ENCODE measurements at places on chromosomes 7 and 10. TPM values are rescaled to one million over a fixed set of nuclear protein-coding genes. Genes with fewer than 3 reads are reported as not detected.
A peak's percentile ranks its signal among the peaks of the same experiment; 100 is the strongest.

The RAB19 gene
- total RNA-seq = not detected

The VWDE gene
- total RNA-seq = not detected

The PLXNA4 gene
- total RNA-seq = 16.5 TPM

The ZPBP gene
- not detected for total RNA-seq

The PDZD7 gene
- under 0.01 TPM for total RNA-seq

The DYNC1I1 gene
- 1.9 TPM for total RNA-seq

GRCh38 chr7:102292813-102293798, 6.4 kb downstream of the SH2B2 start:
- DNase-seq = no peak

DNA sequence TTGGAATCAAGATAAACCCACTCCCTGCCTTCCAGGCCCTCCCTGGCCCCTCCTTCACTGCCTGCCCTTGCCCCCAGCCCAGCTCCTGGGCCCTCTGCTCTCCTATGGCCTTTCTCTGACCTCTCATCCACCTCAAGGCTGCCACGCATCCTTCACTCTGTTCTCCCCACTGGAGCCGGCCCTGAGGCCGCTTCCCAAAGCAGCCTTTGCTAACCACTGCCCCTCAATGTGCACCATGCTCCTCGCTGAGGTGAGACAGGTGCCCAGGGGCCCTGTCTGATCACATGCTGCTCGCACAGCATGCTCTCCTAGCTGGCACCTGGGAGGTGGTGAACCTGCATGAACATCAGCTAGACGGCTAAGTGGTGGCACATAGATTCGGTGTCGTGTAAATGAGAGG, 138.5 kb upstream of the RET start:
- no peak for DNase-seq

GRCh38 chr7:134919240-134919641, 67.1 kb upstream of the AGBL3 start:
- DNase-seq = no peak

DNA sequence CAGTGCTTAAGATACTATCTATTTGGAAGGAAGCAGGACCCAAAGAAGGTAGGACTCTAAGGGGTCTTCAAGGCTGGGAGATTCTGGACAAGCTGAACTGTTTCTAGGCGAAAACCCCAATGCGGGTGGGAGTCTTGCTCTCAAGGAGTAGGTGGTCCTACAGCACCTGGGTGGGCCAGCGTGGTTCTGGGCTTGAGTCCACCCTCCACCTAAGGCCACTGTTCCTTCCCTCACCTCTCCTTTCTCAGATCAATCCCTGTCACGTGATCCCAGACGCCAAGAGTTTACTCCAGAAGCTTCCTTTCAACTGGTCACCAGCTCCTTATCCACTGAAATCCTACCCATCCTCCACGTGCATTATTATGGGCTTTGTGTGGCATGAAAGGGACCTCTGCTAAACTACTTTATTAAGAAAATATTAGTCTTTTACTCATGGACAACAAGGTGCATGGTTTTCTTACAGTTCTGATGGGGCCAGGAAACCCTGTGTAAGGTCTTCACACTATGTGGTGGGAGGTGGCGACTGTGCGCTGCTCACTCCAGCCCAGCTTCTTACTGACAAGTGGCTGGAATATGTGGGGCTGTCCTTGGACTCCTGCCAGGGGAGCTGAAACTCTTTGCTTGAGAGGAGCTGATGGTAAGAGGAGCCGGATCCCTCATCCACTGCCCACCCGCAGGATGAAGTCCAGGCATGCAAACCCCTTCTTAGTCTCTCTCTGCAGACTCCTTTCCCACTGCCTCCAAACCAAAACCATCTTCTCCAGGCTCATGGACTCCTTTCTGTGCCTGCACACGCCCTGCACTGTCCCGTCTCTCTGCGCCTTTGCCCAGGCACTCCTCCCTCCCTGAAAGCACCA, 1.6 kb downstream of the ZNF746 start:
- DNase-seq = peak; percentile 85

- DNase-seq = peak; percentile 23
Observed at GRCh38 chr7:117582219-117582704, 102.4 kb downstream of the CFTR start.

DNA sequence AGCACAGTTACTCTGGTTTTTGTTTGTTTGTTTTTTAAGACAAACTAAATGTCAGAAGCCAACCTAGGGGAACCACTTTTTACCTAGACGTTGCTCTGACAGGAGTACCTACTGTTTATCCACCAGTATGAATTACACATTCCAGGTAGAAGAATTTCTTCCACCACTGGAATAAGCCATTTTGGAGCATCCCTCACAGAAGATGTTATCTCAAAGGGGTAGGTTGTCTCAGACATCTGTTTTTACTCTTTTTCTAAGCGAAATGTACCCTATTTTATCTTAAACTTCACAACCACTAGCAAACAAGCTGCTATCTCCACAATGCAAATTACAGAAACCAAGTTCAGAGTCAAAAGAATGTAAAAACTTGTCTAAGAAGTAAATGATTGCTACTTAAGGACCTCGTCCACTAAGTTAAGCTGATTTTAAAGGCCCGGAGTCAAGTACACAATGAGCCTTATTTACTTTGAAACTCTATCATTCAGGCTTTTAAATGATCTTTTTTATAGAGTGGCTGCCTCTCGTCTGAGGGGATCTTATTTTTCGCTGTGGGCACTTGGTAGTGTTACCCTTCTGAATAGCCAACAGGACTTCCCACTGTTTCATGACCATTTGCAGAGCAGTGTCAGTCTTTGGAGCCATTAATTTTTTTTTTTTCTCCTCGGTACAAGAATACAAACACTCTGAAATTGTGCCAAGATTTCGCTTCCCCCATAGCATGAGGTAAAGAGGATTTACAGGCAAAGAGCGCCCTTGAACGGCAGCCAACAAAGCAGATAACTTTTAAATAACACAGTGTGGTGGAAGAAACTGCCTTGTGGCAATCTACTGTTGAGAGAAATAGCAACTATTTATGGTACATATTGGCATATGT, 15.7 kb upstream of the ARMC3 start:
- DNase-seq = no peak

GRCh38 chr7:97019710-97020225, 4.9 kb downstream of the DLX5 start:
- no peak for DNase-seq

DNA sequence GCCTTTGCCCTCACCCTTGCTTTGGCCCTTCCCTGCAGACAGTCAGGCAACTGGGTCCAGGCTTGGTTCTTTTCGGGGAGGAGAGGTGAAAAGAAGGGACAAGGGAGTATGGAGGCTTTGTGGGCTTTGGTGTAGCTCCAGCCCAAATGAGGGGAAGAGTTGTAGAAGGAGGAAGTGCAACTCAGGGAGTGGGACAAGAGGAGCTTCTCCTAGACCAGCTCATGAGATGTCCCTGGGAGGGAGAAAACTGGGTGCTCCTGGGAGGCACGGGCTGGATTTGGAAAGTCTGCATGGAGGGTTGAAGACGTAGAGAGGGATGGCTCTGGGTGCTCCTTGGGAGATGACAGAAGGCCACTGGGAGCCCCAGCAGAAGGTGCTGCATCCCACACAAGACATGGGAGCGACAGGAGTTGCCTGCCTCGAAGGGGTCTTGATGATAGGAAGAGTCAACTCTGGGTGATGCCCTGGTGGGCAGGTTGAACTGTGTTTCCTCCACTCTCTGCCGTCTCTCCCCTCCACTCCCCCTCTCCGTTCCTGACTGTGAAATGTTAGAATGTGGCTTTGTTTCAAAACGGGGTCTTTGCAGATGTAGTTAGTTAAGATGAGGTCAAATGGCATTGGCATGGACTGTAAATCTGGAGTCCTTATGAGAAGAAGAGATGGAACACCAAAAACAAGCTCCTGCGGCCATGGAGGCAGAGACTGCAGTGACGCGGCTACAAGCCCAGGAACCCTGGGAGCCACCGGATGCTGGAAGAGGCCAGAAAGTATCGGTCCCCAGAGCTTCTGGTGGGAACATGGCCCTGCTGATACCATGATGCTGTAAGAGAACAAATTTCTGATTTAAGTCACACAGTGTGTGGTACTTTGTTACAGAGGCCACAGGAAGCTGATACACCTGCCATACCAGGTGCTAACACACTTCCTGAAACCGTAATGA, 298.5 kb downstream of the GLRX3 start:
- DNase-seq = no peak

- DNase-seq = no peak
Observed at GRCh38 chr7:132561763-132562162, 14.5 kb downstream of the PLXNA4 start.

GRCh38 chr7:128076796-128077271, 45.6 kb upstream of the LRRC4 start:
- peak; percentile 42 for DNase-seq

DNA sequence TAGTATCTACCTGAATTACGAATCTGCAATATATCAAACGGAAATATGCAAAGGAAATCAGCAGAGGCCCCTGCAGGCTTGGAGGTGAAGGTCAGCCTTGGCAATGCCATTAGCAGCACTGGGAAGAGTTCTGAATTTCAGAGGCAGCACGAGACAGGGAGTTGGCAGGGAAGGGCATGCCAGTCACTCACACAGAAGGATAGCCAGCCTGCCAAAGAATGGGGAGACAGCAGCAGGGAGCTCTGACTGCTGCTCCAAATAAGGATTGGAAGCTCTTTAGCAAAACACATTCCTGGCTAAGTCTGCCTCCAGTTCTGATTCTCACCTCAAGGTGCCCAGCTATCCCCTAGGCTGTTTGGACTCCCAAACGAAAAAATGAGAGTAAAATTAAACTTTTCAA, 188.0 kb downstream of the PDE1C start:
- DNase-seq = no peak

GRCh38 chr7:45721686-45722598, 147.8 kb downstream of the ADCY1 start:
- no peak for DNase-seq

GRCh38 chr7:94612253-94612652, 43.7 kb downstream of the SGCE start:
- DNase-seq = no peak

DNA sequence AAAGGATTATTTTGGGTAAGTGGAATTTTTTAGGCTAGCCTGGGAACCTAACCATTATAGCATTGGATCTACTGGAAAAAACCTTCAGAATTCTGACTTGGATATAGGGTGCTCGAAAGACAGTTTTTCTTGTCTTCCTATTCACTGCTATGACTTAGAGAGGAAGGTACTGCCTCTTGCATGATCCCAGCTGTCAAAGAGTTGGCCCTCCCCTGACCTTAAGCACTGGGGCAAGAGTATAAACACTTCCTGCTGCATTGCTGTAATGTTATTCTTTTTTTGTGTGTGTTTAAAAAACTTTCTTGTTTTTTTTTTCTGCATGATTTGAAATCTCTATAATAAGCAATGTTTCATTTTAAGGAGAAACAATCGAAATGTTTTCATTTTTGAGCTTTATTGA, 113.0 kb downstream of the LRMDA start:
- DNase-seq = no peak

GRCh38 chr10:100114976-100115770, 33.5 kb upstream of the CPN1 start:
- DNase-seq = no peak

DNA sequence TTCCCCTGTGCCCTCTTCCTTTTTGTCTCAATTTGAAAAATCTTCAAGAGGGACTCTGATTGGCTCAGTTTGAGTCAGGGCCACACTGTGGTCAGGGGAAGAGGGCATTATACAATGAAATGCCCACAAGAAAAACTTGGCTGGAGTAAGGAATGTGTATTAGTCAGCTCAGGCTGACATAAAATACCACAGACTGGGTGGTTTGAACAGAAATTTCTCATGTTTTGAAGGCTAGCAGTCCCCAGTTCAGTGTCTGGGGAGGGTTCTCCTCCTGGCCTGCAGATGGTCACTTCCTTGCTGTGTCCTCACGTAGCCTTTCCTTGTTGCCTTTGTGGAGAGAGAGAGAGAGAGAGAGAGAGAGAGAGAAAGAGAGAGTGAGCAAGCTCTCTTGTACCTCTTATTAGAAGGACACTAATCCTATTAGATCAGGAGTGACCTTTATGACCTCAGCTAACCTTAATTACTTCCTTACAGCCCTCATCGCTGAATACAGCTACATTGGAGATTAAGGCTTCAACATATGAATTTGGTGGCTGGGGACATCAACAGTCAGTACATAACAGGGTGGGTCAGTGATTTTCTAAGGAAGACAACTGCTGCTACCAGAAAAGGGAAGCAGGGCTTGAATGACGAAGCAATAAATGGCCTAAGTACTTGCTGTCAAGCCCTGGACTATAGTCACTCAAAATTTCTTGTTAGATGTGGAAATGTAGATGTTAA, 25.8 kb upstream of the FAM13C start:
- DNase-seq = no peak

- DNase-seq = no peak
Observed at GRCh38 chr7:40232242-40232893, 97.6 kb downstream of the SUGCT start.

DNA sequence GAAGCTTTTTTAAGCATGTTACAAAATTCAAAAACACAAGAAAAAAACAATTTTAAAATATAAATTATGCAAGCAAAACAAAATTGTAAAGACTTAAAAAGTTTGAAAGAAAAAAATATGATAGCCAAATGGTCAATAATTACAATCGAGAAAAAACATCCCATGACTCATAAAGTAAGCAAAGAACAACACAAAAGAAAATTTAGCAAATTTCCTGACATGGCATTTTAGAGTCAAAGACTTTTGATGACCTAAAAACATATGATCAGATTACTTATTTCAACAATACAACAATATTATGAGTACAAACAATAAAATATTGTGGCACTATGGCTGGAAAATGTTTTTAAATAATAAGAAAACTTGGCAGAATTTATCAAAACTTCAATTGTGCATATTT, 312.1 kb upstream of the MEOX2 start:
- DNase-seq = no peak

- no peak for DNase-seq
Observed at GRCh38 chr10:52853704-52854103, 81.1 kb upstream of the MBL2 start.

DNA sequence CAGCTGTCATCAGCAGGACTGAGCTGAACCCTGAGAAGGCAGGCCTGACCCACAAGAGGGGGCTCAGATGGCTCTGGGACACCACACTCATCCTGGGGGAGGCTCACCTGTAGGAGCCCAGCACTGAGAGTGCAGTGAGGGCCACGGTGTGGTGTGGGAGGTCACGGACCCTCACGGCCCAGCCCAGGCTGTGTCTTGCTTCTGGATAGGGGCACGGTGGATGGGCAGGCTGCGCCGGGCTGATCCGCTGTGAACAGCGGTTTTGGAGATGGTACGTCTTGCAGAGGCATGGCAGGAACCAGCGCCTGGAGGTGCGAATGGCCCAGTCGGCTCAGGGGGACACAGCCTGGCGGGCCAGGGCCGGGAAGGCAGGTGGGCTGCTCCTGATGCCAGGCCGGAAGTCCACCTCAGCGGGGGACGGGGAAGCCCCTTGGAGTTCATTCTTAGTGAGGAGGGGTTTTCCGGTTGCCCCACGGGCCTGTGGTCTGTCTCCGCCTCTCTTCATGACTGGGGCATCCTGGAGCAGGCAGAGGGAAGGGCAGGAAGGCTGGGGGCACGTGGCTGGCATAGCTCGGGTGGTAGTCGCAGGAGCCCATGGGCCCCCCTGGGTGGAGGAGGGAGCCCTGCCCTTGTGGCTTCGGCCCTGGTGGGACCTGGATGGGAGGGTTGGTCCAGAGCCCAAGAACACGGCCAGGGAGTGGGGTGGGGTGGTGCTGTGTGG, 112.5 kb downstream of the UNCX start:
- DNase-seq = no peak
